Suppressor macrophage treated with lipopolysaccharide for 1 hour (primary cell): ENCODE measurements at places on chromosomes 16 and 17.

DNA sequence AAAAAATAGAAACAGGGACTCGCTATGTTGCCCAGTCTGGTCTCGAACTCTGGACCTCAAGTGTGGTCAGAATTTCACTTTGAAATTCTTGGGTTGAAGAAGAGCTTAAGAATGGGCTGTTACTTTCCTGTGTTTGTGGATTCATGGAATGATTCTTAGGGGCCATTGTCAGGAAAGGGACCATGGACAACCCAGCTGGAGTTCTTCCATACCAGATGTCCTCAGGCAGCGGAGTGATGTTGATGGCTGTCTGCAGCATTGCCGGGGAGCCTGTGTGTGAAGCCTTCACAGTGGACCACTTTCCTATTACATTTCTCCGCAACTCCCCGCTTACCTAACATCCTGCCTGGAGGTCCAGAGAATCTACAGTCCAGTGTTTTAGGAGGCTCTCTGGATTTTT, 145.9 kb downstream of the CLEC16A start:
- no peak for DNase-seq

DNA sequence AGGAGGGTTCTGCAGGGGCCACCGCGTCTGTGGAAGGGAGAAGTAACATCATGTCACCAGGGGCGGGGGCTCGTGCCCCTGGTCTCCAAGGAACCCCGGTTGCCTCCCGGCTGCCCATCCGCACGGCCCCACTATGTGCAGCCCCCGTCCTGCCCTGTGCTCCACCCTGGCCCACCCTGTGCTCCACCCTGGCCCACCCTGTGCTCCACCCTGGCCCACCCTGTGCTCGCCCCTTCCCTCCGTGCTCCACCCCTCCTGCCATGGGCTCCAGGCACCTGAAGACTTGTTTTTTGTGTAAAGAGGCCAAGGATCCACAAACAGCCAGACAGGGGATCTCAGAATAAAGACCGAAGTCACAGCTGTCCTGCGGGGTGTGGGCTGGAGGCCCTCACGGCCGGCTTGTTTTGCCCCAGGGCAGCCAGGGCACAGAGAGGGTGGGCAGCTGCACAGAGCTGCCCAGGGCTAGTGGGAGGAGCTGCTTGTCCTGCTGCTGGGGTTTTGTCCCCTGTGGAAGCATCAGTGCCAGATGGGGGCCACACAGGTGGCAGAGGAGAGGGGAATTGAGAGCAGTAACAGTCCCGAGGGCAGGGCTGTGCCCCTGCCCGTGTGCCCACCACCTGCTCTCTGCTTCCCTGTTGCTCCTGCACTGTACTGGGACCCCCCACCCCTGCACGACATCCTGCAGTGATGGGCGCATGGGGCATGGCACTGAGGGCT, 147.0 kb upstream of the CIBAR2 start:
- no peak for DNase-seq

GRCh38 chr16:49921791-49922456, 66.0 kb upstream of the ZNF423 start:
- peak; percentile 39 for DNase-seq

DNA sequence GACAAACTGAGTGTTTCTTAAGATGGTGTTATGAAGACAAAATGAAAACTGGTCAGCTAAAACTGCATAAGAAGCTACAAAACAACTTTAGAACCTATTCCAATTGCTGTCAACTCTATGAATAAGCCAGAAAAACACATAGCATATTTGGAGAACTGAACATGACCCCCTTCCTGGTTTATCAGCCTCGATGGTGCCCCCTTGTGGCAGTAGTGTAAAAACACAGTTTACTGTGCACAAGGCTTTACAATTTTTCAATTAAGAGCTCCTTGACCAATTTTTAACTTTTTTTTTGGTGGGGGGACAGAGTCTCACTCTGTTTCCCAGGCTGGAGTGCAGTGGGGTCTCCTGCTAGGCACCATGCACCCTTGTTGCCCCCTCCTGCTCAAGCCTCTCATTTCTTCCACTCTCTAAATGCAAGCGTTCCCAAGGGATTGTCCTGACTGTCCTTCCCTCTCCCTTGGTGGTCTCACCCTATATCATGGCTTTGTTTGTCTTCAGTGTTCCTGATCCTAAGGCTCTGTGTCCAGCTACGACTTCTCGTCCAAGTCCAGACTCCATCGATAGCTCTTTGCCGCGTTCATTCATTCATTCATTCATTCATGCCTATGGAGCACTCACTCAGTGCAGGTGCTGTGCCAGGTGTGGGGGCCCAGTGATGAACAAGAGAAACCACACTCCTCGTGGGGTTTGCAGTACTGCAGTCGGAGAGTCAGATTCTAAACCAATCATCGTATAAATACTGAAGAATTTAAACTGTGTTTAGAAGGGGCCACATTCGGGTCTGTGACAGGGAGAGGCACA, 7.5 kb downstream of the EIF1 start:
- DNase-seq: peak; percentile 95

DNA sequence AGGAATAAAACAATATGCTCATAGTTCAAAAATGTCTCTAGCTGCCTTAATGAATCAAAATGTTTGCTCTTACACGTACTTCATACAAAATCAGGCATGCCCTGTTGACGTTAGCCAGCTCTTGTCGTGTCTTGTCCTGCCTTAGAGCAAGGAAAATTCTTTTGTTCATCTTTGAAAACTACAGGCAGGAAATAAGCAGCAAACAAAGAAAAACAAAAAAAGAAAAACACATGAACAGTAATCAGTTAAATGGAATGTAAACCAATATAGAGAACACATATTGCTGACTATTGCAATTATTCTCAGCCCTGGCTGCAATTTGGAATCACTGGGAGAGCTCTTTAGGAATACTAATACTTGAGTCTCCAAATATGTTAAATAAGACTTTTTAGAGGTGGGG, 1.7 kb downstream of the CAPNS2 start:
- DNase-seq: no peak

DNA sequence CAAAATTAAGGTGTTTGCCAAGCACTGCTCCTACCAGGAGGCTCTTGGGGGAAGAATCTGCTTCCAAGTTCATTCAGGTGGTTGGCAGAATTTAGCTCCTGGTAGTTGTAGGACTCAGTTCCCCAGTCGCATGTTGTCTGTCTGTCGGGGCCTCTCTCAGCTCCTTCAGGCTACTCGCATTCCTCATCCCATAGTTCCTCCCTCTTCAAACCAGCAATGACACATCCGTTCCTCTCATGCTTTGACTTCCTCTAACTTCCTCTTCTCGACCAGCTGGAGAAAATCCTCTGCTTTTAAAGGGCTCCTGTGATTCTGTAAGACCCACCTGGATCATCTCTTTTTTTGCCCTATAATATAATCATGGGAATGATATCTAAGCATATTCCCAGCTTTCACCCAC, 108.1 kb downstream of the PMP22 start:
- peak; percentile 66 for DNase-seq
